Ammon's horn (tissue), 1 donor: ENCODE measurements at places on chromosomes 1 and 21.

GRCh38 chr1:174258148-174258550 is 98.8 kb downstream of the RABGAP1L start:
- DNase-seq = peak; percentile 48

- DNase-seq = no peak
These were observed 7.2 kb downstream of the IFT25 start for GRCh38 chr1:53938136-53938830.

DNA sequence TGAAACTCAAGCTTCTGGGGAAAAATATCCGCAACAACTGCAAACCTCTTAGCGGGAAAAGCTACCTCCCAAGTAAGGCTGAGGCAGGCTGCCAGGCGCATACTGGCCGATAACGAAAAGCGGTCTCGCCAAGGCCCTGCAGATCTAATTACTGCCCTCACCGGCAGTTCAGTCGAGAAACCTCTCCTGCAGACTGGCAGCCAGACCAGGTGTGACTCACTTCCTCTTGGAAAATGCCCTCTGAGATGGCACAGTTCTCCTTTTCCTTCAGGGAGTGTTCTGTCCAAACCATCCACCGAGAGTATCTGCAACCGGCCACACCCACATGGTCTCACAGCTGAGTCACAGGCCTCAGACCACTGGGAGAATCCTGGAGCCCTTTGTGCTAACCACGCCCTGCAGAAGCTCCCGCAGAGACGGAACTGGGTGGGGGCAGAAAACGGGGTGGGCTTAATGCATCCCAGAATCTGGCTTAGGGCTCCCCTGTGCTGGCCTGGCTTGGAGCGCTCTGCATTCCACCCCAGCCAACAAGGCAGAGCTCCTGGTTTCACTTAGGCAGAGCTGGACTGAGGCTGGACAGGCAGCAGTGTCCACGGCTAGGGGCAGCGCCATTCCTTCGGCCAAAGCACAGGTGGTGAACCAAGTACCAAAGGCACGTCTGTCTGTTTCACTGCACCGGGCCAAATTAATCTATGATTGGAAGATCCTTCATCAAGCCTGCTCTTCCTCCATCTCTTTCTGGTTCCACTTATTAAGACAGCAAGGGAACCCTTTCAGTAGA is 1.2 kb downstream of the S100A10 start:
- no peak for DNase-seq

GRCh38 chr1:164240081-164240480 is 318.9 kb upstream of the PBX1 start:
- no peak for DNase-seq

- DNase-seq = no peak
These were observed 43.1 kb upstream of the CCSAP start for GRCh38 chr1:229385853-229386456.
